ENCODE measurements at places on chromosomes 4 and X. TPM values are rescaled to one million over a fixed set of nuclear protein-coding genes. Genes with fewer than 3 reads are reported as not detected.

The ELF4 gene
- polyA plus RNA-seq: 13.8 TPM

GRCh38 chr4:88756149-88756548 lies 58.5 kb upstream of the NAP1L5 start:
- DNase-seq: no peak

- DNase-seq: no peak
Observed at GRCh38 chr4:28788929-28789490, 1928.4 kb downstream of the STIM2 start.

- no peak for DNase-seq
Observed at GRCh38 chr4:175531405-175532091, 280.5 kb downstream of the GPM6A start.

The PCYT1B gene
- polyA plus RNA-seq: 2.9 TPM

Data from right renal pelvis (tissue), 4 donors.